ENCODE measurements at places on chromosomes 3 and 15.

DNA sequence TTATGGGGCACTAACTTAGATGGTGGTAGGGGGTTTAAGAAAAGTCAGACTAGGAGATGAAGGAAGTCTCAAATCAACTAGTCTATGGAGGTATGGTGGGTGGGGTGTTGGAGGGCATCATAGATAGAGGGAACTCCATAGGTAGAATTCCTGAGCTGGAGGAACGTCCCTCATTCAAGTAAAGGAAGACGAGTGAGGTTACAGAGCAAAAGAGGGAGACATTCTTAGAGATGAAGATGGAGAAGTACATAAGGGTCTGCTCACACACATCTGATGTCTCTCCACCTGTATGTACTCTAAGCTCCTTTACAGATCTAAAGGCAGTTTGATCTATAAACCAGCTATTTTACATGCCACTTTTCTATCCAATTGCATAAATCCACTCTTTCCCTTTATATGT lies 1.4 kb downstream of the PLSCR1 start:
- no peak for DNase-seq

GRCh38 chr15:68409736-68410370 lies 22.1 kb downstream of the ITGA11 start:
- no peak for DNase-seq

- no peak for DNase-seq
Observed at GRCh38 chr3:73148682-73149081, 87.2 kb downstream of the EBLN2 start.

- peak; percentile 37 for DNase-seq
Observed at GRCh38 chr3:118472586-118472985, 562.1 kb downstream of the IGSF11 start.

DNA sequence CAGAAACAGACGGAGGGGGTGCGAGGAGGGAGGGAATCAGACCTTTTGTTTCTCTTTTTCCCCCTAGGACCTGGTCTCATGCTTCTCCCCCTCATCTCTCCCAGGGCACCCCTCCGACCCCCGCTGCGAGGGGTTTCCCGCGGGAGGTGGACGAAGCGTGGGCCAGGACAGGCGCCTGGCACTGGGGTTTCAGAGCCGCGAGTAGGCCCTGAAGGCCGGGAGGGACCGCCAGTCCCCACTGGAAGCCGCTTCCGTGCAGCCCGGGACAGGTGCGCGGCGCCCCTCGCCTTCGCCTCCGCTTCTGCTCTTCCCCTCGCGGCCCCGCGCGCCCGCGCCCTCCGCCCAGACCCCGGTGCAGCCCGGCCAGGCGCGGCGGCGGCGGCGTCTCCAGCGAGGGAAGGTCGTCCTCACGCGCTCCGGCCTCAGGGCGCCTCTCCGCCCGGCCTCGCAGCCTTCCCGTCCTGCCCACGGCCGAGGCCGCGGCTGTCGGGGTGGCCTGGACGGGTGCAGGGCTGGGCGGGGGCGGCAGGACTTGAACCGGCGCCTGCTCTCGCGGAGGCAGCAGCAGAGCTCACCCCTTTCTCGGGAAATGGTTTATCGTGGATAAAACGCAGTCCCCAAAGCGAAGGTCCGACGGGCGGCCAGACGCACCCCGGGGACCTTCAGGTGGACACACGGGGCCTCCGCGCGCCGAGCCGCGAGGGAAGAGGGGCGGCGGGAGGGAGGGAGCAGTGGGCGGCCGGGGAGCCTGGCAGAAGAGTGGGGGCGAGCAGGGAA lies 31.5 kb upstream of the ADAMTS17 start:
- peak; percentile 51 for DNase-seq

- no peak for DNase-seq
Observed at GRCh38 chr3:123782488-123782887, 101.6 kb downstream of the MYLK start.
